Activated naive CD8-positive, alpha-beta T cell treated with anti-CD3 and anti-CD28 coated beads, Interleukin-2, amount 50 U/mL, for 24 hours (primary cell): ENCODE measurements at places on chromosomes 6 and 20.

- DNase-seq: no peak
- peak overlapping the region; percentile 55 for H3K27ac ChIP-seq
- no peak overlapping the region for H3K4me3 ChIP-seq
- no peaks in the 10 kb centered on the region for H3K27me3 ChIP-seq
- peaks cover 90% of the 10 kb centered on the region for H3K4me1 ChIP-seq
- H3K36me3 ChIP-seq: peaks cover 17% of the 10 kb centered on the region
Observed at GRCh38 chr6:142868917-142869316, 76.1 kb downstream of the HIVEP2 start.

GRCh38 chr6:41922154-41922553 lies 855 bp downstream of the BYSL start:
- no peaks in the 10 kb centered on the region for H3K27me3 ChIP-seq
- DNase-seq: no peak
- peak overlapping the region; percentile 88 for H3K4me3 ChIP-seq
- H3K4me1 ChIP-seq: peaks cover 57% of the 10 kb centered on the region
- peak overlapping the region; percentile 94 for H3K27ac ChIP-seq
- peaks cover 34% of the 10 kb centered on the region for H3K36me3 ChIP-seq

DNA sequence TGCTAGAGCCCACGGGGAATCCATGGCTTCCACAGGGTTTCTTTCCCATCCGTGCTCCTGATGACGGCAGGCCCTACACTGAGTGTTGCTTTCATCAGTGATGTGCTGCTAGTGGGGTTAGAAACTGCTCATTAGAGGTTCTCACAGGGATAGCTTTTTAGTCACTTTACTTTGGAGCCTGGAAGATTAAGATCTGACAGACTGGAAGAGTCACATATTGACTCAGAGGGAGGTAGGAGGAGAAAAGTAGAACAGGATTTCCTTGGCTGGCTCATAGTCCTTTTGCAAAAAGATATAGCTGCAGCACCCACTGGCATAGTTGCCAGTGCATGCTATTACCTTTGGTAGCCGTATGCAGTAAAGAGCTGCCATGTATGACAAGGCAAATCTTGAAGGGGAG lies 890.3 kb downstream of the C6orf118 start:
- H3K27me3 ChIP-seq: no peaks in the 10 kb centered on the region
- no peak overlapping the region for H3K27ac ChIP-seq
- no peak for DNase-seq

GRCh38 chr6:5904532-5904931 lies 102.2 kb downstream of the NRN1 start:
- H3K27me3 ChIP-seq: no peaks in the 10 kb centered on the region
- H3K4me1 ChIP-seq: peaks cover 3% of the 10 kb centered on the region
- H3K4me3 ChIP-seq: no peak overlapping the region
- no peaks in the 10 kb centered on the region for H3K36me3 ChIP-seq
- no peak overlapping the region for H3K27ac ChIP-seq

DNA sequence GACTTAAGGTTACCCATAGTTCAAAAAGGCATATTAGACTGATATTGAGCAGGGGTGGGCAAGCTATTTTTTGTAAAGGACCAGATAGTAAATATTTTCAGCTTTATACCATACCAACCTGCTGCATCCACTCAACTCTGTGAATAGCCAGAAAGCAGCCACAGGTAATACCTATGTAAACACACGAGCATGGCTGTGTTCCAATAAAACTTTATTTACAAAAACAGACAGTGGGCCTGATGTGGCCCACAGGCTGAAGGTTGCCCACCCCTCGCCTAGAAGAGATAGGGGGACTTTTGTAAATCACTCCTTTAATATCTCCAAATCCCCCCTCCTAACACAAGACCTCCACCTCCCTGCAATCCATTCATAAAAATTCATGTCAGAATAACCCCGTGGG lies 64.4 kb downstream of the PSMG4 start:
- DNase-seq: no peak
- H3K4me1 ChIP-seq: peaks cover 25% of the 10 kb centered on the region
- H3K4me3 ChIP-seq: no peak overlapping the region

DNA sequence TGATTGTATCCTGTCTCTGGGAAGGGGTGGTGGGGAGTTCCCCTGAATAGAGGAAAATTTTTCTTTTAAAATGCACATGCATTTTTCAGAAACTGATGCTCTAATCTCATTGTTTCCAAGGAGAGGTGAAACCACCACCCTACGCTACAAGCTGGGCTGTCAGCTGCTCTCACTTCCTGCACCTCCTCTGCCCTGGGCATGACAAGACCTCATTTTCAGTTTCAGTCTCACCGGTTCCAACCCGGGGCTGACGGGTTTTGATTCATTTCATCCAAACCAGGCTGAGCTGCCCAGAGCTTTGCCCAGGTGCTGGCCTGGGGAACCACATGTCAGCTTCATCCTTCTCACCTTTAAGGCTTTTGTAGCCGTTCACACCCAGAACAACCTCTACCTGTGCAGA lies 99.7 kb downstream of the EYA2 start:
- H3K27me3 ChIP-seq: peaks cover 40% of the 10 kb centered on the region
- H3K27ac ChIP-seq: peak overlapping the region; percentile 18
- H3K36me3 ChIP-seq: no peaks in the 10 kb centered on the region
- peak; percentile 55 for DNase-seq

- no peaks in the 10 kb centered on the region for H3K27me3 ChIP-seq
- no peaks in the 10 kb centered on the region for H3K36me3 ChIP-seq
- H3K27ac ChIP-seq: no peak overlapping the region
- peaks cover 9% of the 10 kb centered on the region for H3K4me1 ChIP-seq
- H3K4me3 ChIP-seq: no peak overlapping the region
Observed at GRCh38 chr20:25600632-25601031, 15.3 kb upstream of the NINL start.

- no peaks in the 10 kb centered on the region for H3K36me3 ChIP-seq
- DNase-seq: no peak
- H3K4me1 ChIP-seq: peaks cover 38% of the 10 kb centered on the region
- no peak overlapping the region for H3K27ac ChIP-seq
- H3K27me3 ChIP-seq: peaks cover 2% of the 10 kb centered on the region
Observed at GRCh38 chr20:13341737-13342393, 120.8 kb downstream of the ISM1 start.

DNA sequence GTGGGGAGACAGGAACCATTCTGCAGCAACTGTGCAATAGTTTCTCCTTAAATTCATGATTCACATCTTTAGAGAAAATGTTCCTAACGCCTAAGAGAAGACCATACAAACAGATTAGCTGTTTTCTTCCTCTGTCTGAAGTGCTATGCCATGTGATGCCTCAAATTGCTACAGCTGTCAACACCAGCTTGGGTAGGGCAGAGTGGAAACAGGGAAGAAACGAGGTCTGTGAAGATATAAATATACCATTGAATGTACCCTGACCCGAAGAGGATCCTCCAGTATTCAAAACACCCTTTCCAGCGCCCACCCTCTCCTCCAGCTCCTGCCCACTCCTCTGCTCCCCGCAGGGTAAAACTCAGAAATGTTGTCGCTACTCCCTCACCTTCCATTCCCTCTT lies 40.3 kb upstream of the PRND start:
- H3K4me3 ChIP-seq: no peak overlapping the region
- no peak for DNase-seq
- no peak overlapping the region for H3K27ac ChIP-seq
- no peaks in the 10 kb centered on the region for H3K36me3 ChIP-seq
- no peaks in the 10 kb centered on the region for H3K27me3 ChIP-seq

DNA sequence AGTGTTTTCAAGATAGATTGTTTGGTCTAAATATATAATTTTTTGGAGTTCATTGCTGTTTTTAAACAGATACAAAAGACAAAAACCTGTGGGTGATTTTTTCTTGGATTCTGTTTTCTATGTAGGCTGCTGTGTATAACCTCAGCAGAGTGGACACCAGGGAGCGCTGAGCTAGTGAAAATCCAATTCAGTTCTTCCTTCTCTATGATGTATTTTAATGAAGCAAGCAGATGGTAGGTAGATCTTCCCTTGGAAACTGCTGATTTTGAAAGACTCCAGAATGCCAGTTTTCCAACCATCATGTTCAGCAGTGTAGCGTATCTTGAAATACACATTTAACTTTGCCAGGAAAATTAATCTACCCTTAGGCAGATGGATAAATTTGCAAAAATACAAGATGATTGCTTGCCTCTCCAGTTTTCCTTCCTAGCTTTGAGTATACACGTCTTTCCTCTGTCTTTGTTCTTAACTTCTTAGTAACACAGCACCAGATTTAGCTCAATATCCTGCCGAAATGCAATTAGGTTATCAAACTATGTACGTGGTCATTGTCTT lies 178.0 kb downstream of the PHF3 start:
- H3K27ac ChIP-seq: no peak overlapping the region
- no peaks in the 10 kb centered on the region for H3K36me3 ChIP-seq
- DNase-seq: no peak
- peaks cover 2% of the 10 kb centered on the region for H3K27me3 ChIP-seq

DNA sequence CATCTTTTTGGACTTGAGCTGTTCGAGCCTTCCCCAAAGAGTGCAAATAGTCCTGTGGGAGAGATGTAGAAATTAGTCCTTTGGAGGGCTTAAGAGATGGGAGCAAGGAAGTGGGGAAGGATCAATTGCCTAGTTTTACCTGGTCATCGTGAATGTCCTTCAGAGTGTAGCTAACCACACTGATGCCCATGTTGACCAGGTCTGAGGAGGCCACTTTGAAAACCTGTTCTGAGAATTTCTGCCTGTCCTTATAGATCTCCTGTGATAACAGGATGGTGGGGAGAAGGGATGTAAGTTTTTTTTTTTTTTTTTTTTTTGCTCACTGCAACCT lies 2.0 kb downstream of the FLOT1 start:
- H3K36me3 ChIP-seq: peaks cover 73% of the 10 kb centered on the region
- peak overlapping the region; percentile 85 for H3K27ac ChIP-seq
- peak overlapping the region; percentile 96 for H3K4me3 ChIP-seq
- H3K27me3 ChIP-seq: peaks cover 5% of the 10 kb centered on the region
- no peak for DNase-seq

DNA sequence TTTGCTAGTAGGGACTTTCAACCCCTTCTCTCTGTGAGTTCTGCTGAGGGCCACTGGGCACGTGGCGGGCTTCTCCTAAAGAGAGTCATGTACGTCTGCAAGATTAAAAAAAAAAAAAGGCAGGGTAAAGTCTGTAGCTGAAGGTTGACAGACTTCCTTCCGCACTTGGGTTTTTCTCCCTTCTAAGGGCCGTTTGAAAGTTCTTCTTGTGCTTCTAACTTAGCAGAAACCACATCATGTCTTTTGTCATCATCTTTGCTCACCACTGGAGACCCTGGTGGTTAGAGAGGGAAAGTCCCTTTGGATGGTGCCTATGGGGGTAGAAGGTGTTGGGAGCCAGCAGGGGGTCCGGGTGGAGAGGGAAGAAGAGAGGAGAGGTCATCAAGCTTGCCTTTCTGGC lies 31.4 kb downstream of the PRDM1 start:
- peak overlapping the region; percentile 7 for H3K4me3 ChIP-seq
- H3K27ac ChIP-seq: peak overlapping the region; percentile 84

- H3K4me1 ChIP-seq: peaks cover 5% of the 10 kb centered on the region
- H3K36me3 ChIP-seq: no peaks in the 10 kb centered on the region
- peaks cover 14% of the 10 kb centered on the region for H3K27me3 ChIP-seq
- no peak overlapping the region for H3K27ac ChIP-seq
- no peak overlapping the region for H3K4me3 ChIP-seq
Observed at GRCh38 chr20:46592580-46593362, 42.3 kb upstream of the OCSTAMP start.

- peaks cover 50% of the 10 kb centered on the region for H3K4me1 ChIP-seq
- no peak for DNase-seq
- H3K36me3 ChIP-seq: peaks cover 56% of the 10 kb centered on the region
- H3K27ac ChIP-seq: peak overlapping the region; percentile 29
- H3K4me3 ChIP-seq: no peak overlapping the region
- no peaks in the 10 kb centered on the region for H3K27me3 ChIP-seq
Observed at GRCh38 chr6:13638014-13638413, 22.9 kb downstream of the NOL7 start.

DNA sequence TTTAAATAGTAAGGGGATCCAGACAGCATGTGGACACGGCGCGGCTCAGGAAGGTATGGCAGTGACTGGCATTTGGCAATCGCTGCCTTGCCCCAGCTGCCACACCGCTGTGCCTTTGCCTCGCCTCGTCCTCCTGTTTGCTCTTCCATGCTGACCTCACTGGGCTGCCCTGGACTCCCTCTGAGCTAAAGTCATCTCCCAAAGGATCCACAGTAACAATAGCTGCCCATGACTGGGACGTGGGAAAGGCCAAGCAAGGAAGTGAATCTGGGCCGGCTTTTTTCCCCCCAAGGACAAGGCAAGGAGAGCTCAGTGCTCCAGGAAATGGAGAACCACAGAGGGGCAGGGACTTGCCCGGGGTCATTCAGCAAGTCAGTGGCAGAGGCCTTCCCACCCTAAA lies 48.1 kb downstream of the JPH2 start:
- H3K27ac ChIP-seq: no peak overlapping the region
- no peak overlapping the region for H3K4me3 ChIP-seq
- no peaks in the 10 kb centered on the region for H3K36me3 ChIP-seq
- peaks cover 20% of the 10 kb centered on the region for H3K27me3 ChIP-seq
- no peaks in the 10 kb centered on the region for H3K4me1 ChIP-seq
- no peak for DNase-seq

DNA sequence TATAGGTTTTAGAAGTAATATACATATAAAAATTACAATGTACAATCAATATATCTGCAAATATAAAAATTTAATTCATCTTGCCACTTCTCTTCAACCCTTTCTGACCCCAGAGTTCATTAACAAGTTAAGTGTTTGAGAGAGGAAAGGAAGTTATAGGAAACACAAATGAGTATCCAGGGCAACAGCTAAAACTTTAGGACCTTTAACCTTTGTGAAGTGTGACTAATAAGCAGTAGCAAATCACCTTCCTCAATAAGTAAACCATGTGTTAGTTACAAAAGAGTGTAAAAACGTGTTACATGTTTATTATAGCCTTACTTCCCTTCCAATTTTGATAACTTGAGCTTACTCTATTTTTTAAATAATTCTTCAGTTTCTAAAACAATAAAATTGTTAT lies 73.4 kb upstream of the SIM1 start:
- no peaks in the 10 kb centered on the region for H3K27me3 ChIP-seq
- no peak overlapping the region for H3K27ac ChIP-seq
- H3K36me3 ChIP-seq: peaks cover 42% of the 10 kb centered on the region
- no peak for DNase-seq

DNA sequence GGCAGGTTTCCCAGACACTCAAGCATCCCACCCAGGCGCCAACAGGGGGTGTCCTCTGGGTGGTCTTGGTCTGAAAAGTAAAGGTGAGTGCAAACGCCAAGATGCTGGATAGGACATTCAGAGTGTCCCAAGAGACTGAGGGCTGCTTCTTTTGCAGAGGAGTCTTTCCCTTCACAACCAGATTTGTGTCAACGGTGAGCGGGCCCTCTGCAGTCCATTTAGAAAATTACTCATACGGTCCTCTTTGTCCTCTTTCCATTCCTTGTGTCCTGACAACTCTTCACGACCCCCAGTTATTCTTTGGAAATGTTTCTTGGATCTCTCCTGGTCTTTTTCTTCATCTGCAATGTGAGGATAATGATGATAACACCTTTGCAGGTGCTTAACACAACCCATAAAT lies 257.8 kb downstream of the CDC5L start:
- H3K4me3 ChIP-seq: no peak overlapping the region
- DNase-seq: no peak
- peaks cover 2% of the 10 kb centered on the region for H3K27me3 ChIP-seq
- H3K27ac ChIP-seq: no peak overlapping the region
- H3K36me3 ChIP-seq: no peaks in the 10 kb centered on the region
